ENCODE measurements at places on chromosomes 1 and 21.

- no peak for DNase-seq
Observed at GRCh38 chr1:63362073-63362472, 5.4 kb upstream of the ALG6 start.

DNA sequence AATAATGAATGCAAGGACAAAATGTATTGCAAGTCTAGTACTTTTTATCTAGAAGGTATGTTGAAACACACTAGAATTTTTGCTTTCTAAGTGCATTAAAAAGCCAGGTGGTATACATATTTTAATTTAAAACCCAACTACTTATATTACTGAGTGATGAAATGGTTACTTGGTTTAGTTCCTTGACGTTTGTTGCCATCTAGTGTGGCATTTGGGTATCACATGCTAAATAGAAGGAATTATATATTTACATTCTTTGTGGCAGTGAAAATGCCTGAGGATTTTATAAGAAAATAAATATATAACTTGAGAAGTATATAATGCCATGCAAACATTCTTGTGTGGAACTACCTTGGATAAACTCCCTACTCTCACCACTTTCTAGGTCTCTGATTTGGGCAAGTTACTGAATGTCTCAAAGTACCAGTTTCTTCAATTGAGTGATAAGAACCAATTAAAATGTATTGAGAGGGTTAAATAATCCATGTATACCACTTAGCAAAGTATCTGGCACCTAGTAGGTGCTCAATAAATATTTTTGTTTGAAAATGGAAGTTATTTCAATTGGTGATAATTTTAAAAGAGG, 69.6 kb downstream of the SDCCAG8 start:
- DNase-seq: no peak

GRCh38 chr1:187417520-187417919, 588.8 kb downstream of the PLA2G4A start:
- DNase-seq: no peak

DNA sequence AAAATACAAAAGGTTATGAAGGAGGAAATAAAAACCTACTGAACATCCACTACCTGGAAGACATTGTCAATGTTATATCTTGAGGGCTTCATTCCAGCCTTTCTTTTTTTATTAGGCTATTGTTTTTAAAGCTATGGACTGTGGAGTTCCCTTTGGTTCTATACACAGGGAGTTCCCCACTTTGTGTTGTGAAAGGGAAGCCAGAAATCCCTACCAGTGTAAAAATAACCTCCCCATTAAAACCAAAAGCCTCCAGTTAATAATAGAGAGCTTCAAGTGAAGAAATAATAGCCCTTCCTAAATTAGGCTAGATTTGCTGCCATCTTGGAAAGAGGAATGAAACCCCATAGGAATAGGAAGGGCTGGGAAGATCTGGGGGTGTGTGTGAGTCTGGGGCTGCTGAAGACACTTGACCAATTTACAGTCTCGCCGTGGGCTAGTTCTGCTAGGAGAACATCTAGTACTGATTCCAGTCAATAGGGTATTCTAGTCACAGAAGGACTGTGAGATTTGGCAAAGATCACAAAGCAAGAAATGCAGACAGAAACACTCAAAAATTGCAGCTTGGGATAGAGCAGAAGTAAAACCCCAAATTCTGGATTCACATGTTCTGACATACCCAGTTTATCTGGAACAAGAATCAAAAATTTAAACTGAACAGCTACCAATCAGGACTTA, 32.4 kb upstream of the PTGFRN start:
- no peak for DNase-seq

DNA sequence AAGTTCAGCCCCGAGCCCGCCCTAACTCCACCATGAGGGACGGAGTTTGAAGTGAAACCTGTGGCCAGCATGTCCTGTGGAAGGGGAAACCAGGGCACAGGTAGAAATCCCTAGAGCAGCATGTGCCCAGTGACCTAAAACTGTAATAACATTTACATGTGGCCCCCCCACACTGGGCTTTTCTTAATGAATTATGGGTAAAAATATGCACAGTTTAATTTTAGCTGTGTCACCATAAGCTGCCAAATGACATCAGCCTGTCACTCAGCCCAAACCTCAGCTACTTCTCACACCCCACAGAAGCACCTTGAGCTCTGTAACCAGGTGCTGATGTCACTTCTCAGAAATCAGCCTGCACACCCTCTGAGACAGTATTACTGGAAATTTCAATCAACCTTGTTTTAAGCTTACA, 50.0 kb upstream of the SLC19A1 start:
- DNase-seq: no peak
